ENCODE measurements at places on chromosomes 7 and 10.

DNA sequence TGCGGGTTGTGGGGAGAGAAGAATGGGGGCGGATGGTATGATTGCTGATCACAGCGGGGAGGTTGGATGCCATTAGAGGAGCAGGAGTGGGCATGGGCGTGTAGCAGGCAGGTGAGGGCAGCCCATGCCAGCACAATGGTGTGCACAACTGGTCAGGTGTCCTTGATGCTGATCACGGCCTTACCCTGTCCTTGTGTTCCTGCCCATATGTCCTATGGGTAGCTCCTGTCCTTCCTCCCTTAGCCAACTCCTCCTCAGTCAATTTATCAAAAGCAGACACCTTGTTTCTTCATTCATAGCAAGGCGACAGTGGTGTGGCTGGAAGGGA is 30.7 kb downstream of the WDR86 start:
- DNase-seq = no peak

DNA sequence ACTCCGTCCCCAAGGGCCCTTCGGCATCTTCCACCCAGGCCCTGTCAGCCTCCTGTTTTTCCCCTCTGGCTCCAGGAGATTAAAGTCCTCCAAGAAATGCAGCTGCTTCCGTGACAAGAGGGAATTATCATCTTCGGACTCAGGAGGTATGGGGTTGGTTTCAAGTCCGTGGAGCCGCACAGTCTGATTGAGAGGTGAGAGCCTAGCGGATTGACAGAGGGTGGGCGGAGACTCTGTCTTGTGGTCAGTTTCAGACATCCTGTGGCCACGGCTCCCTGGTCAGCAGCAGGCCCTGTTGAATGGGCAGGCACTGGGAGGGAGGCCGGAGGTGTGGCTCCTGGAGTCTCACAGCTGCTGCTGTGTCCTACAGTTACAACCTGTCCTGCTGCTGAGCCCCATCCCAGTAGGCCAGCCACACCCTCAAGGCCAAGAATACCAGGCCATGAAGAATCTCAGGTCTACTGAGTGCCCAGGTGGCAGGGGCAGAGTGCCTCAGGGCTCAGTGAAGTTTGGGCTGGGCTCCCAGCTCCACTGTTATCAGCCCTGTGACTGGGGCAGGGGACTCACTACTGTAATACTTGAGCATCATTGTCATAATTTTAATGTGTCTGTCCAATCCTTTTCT is 49.3 kb upstream of the ZNF716 start:
- DNase-seq = no peak

- DNase-seq = no peak
Measured at GRCh38 chr7:151244196-151244840, 4.2 kb downstream of the SMARCD3 start.

GRCh38 chr10:9239298-9239697 is 1184.8 kb downstream of the GATA3 start:
- no peak for DNase-seq

DNA sequence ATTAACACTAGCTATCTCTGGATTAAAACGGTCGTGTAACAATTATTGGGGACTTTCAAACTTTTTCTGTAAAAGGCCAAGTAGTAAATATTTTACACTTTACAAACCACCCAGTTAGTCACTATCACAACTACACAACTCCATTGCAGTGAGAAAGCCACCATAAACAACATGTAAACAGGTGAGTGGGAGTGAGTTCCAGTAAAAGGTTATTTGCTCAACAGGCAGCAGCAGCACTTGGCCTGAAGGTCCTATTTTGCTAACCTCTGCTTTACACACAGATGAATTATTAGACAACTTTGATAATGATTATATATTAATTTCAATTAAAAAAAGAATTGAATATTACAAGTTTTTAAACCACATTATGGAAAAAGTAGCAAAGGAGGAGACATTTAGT is 15.8 kb upstream of the AGMO start:
- no peak for DNase-seq

DNA sequence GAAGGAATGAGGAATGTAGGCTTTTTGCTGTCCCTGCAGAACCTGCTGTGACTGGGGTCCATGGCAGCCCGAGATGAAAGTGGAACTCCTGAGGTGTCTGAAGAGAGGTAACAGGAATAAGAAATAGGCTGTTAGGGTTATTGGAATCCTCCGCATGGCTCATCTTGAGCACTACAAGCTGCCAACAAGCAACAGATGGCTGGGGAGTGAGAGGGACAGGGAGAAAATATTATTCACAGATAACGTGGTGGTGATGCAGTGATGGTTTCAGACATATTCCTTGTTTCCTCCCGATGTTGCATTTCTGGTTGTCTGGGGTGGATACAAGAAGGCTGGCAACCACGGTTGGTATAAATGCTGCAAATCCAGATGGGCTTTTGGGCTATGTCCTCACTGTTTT is 46.1 kb downstream of the AP3M1 start:
- no peak for DNase-seq

DNA sequence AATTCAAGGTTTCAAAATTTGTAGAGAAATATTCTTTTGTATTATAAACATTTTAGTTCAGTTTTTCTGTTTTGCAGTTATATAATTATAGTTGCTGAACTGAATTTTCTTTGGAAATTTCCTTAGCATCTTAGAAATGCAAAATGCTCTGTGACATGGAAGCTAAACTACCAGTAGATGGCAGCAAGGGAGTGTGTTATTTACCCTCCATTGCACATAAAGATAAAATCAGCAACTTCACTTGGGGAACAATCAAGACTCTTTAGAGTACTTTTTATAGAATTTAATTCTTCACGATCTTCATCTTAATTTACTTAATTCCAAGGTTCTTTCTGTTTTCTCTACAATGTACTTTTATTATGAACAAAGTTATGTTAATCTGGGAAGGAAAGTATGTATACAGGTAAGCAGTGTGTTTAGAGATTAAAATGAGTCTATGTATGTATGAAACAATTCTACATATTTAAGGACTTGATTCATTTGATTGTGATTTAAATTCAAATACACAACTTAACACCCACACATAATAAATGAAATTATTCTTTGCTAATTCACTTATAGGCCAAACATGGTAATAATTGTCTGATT is 404.2 kb downstream of the THSD7A start:
- no peak for DNase-seq

- no peak for DNase-seq
Measured at GRCh38 chr10:18436902-18437301, 214.5 kb downstream of the NSUN6 start.

DNA sequence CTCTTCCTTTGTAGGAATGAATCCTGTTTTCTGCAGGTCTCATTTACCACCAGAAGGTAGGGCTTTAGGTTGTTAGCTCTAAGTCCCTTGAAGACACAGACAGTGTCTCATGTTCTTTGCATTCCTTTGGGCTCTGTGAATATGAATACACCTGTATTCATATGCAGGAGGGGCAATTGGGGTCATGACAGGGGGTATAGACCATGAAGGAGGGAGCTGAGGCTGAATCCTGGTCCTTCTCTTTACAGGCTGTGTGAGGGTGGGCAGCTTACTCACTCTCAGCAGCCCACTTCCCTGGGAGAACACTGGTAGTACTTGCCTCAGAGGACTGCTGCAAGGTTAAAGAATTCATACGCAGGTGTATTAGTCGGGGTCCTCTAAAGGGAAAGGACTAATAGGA is 267.2 kb upstream of the MGMT start:
- DNase-seq = no peak

DNA sequence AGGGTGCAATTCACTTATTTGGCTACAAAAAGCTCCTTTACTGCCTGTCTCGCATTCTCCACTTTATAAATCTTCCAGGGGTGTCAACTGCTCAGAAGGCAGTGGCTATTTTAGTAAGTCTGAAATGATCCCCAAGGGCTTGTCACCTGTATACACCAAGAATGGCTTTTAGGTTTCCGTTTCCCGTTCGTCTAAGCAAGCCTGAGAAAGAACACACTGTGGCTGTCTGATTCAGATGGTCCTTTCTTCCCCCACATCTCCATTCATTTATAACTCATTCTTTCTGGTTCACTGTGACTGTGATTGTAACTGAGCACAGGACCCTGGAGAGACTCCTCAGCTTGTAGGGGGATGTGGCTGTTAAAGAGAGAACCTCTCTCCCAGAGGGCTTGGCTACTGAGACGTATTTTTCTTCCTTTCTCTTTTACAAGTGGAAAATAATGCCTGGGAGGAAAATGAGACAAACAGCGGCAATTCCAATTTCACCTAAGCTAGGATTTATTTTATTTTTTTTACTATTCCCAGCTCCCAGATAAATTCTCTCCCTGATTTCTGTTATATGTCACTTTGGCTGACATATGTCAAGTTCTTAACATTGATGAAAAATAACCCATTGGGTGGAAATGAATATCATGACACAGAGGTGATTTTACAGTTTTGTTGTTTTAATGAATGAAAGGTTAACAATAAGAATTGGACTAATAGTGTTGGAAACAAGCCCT is 129.3 kb downstream of the FAM107B start:
- no peak for DNase-seq

- DNase-seq = no peak
Measured at GRCh38 chr10:87177-88080, 38.3 kb upstream of the TUBB8 start.
